ENCODE measurements at places on chromosomes 3 and 15.

DNA sequence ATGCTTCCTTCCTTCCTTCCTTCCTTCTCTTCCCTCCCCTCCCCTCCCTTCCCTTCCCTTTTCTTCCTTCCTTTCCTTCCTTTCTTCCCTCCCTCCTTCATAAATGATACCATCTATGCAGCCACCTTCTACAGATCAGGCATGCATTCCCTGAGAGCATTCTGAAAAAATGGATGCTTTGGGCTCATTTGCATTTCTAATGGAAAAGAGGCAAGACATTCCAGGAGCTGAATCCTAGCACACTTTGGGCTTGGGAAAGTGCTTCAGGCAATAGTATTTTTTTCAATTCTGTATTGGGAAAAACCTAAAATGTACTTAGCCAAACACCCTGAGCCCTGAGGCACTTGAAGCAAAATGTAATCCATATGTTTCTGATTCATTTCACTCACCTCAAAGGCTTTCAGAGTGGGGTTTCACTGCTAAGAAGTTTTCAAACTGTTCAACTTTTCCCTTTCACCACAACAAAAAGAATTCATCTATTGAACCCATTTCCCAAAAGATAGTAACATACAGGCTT lies 220.1 kb upstream of the RORA start:
- DNase-seq, result no peak

DNA sequence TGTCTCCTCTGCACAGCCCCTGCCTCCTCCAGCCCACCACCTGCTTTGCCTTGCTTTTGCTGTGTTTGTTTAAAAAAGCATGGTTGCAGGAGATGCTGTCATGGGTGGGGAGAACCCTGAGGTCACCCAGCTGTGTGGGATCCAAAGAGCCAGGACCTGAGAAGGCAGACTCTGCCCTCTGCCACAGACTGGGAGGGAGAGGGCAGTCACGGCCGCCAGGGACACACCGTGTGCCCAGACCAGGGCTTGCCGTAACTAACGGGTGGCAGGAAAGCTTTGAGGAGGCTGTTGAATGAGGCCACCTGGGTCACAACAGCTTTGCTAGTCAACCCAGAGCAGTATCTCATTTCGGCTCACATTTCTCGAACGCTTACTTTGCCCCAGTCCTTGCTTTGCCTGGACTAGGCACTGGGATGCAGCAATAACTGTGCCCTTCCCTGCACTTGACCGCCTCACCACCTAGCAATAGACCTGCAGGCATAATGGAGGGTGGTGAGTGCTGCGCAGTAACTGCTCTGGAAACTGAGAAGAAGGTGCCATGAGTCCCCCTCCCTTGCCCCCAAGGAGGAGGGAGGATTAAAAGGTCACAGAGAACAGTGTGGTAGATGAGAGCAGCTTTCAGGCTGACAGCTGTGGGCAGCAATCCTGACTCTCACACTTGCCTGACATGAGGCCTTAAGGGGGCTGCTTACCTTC lies 55.0 kb upstream of the CTDSPL start:
- no peak for DNase-seq

DNA sequence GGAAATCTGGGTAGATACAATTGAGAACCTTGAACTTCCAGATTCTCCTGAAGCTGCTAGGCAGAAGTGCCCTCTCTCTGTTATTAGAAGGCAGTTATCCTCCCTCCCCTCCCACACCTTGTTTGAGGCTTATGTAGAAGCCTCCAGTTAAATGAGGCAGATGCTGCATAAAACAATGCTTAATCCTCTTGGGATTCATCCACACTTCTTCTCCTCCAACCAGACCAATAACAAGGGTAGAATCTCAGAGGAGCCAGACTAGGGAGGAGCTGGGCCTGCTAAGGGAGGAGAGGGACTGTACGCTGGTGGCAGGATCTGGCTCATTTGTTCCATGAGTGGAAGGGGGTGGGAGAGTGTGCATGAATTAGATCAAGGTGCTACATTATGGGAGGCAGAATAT lies 88.3 kb upstream of the PRR23C start:
- DNase-seq, result no peak

DNA sequence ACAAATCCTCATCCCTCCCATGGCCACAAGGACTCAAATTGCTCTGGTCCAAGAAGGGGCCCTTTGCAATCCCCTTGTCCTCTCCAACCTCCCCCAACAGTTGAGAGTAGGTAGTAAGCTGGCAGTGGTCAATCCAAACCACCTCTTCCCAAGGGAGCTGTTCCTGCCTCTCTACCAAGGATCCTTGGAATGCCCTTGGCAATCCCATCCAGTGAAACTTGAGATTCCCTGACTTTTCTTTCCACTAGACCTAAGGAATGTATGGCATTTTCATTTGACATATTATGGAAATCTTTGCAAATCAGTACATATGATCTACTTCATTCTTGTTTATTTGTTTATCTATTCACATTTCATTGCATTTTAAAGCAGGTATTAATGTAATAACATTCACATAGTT lies 4.8 kb upstream of the RBP2 start:
- DNase-seq, result no peak

- DNase-seq, result no peak
Measured at GRCh38 chr3:150729682-150730360, 26.1 kb upstream of the ERICH6 start.

DNA sequence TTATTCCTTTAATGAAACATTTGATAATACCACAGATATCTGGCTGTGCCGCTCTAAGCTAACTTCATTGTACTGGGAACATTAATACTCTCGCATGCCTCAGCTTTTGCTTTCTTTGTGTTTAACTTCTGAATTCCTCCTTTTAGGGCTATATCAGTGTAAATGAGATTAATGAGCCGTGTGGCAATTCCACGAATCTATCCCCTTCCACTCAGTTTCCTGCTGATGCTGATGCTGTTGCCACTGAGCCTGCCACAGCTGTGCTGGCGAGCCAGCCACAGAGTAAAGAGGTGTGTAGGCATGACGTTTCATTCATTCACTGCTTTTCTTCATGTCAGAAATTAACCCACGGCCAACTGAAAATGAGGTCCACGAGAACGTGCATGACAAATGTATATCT lies 30.0 kb upstream of the ABHD10 start:
- no peak for DNase-seq

DNA sequence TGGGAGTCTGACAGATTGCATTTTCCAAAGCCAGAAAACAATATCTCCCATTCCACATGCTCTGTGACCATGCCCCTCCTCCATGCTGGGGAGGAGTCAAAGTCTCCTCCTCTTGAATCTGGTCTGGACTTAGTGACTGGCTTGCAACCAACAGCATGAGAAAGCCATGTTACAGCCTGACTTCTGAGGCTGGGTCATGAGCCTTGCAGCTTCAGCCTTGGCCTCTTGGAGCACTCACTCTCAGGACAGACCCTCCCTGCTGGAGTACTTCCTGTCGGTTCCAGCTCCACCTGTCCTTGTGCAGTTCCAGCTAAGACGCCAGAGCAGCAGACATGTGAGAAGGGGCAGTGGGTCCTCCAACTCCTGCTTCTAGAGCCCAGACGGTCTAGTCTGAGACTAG lies 49.7 kb upstream of the RBSN start:
- no peak for DNase-seq

DNA sequence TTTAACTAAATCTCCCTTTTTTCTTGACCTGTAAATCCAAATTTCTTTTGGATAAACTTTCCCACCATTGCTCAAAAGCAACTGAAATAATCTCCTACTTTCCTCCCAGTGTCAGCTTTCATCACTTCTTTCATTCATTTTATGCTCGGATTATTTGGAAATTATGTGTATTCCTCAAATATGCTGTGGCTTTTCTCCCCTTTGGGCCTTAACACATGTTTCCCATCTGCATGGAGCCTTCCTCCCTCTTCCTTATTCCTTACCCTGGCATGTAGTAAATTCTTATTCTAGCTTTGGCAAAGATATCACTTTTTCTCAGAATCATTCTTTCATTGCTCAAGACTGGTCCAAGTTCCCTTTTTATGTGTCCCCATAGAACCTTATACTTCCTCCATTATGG lies 41.8 kb upstream of the TUSC7 start:
- DNase-seq, result no peak

DNA sequence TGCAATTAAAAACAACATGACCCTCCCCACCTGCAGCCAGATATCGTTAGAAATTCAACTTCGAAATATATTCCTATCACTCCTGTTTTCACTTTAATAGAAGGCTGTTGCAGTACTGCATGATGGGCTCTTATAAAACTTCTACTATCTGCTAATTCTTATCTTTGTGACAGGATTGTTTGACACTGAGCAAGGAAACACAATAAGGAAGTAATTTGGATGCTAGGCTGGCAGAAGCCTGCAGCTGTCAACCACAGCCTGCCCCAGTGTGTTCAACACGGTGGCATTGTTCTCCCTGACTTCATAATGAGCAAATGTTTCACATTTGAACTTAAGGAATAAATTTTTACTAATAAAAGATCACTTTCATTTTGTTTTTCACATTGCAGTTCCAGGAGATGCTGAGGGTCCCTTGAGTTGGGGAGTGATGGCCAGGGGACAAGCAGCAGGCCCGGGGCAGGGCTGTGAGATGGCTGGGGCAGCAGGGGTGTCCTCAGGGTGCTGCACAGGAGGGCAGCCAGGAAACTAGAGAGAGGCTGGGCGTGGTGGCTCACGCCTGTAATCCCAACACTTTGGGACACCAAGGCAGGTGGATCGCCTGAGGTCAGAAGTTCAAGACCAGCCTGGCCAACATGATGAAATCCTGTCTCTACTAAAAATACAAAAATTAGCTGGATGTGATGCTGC lies 64.8 kb upstream of the SEC61A1 start:
- DNase-seq, result no peak

DNA sequence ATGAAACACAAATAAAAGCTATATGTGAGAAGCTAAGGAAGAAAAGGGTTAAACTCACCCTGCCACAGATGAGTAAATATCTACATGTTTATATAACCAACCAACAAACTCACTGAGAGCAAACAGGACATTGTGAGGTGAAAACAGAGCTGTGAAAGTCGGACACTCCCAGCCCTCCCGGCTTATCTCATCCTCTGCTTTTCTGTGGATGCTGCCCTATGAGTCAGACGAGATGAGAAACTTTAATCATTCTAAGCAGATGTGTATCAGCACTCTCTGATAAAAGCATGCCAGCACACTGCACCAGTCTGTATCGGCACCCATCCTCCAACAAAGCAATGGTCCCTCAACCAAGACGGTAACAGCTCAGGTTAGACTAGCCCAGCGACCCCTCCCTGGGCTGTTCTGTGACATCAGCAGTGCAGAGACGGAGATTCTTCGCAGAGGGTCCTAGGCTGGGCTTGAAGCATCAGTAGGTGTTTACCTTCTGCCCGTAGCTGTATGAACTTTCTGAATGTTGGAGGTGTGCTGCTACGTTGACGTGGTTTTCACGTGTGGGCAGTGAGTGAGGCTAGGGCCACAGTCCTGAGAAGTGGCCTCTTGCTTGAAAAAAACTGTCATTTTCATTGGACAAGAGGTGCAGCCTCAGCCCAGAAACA lies 119.8 kb upstream of the ALDH1A3 start:
- DNase-seq, result no peak

DNA sequence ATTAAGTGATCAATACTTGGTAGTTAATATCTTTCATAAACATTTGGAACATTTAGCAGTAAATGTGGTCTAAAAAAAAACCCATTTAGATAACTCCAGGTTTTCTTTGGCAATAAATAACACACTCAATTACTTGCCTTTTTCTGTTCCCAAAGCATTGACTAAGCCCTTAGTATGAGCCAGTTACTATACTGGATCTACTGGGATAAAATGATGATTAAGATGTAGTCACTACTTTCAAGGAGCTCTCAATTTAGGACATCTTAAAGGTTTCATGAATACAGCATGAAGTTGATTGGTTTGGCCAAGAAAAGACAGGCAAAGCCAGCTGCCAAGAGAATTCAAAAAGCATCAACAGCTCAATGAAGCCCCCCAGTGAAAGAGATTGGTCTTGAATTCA lies 250.9 kb downstream of the EPHA3 start:
- no peak for DNase-seq

DNA sequence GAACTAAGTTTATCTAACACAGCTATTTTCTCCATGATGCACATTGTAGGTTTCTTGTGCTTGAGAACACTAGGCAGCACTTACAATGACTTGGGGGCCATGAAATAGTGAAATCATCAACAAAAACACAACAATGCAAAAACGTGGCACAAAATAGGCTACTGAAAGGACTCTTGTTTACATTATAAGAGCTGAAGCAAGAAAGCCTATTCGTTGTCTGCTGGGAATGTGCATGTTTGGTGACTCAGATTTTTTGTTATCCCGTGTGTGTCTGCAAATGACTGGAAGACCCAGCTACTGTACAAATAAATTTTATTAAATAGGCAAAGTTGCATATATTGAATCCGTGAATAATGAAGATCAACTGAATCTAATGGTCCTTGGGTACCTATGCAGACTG lies 85.0 kb downstream of the TCF12 start:
- DNase-seq, result no peak

DNA sequence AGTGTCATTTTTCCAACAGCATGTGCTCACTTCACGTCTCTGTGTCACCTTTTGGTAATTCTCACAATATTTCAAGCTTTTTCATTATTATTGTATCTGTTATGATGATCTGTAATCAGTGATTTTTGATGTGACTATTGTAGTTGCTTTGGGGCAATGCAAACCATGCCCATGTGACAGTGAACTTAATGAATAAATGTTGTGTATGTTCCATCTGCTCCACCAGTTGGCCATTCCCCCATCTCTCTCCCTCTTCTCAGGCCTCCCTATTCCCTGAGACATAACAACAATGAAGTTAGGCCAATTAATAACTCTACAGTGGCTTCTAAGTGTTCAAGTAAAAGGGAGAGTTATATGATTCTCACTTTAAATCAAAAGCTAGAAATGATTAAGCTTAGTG lies 32.5 kb upstream of the TBC1D23 start:
- no peak for DNase-seq

- DNase-seq, result no peak
Measured at GRCh38 chr3:176378789-176379188, 818.5 kb downstream of the TBL1XR1 start.

GRCh38 chr3:52854013-52854412 lies 19.2 kb upstream of the MUSTN1 start:
- no peak for DNase-seq

DNA sequence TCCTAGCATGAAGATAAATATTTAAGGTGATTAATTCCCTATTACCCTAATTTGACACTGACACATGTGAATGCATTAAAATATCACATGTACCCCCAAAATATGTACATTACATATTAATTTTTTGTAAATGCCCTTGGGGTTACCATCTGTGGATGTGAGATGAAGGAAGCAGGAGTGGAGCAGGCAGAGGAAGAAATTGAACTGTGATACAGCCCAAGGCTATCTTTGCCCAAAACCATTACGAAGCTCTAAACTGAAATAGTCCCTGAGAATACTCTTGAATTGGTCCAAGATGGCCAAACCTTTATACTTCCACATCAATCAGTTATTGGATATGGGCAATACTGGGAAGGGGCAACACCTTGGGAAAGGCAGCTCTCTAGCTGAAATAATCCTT lies 105.0 kb downstream of the CLASP2 start:
- no peak for DNase-seq

- DNase-seq, result no peak
Measured at GRCh38 chr15:32747921-32748342, 30.1 kb downstream of the GREM1 start.

DNA sequence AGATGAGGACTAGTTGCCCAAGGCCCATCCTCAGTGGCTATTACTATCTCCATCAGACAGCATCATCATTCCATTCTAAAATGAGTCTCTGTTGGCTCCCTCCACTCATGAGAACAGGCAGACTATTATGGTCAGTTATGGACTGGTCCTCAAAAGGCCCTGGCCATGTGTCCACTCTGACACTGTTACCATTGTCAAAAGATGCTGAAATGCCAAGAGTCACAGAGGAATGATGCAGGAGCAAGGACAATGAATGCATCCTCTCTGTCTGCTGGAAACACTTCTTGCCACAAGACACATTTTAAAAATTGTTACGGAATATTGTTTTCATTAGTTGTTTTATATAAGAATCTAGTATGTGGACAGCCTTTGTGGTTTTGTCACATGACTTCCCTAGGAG lies 53.3 kb upstream of the STT3B start:
- DNase-seq, result no peak

Data from anterior cingulate cortex (tissue), 58 donors.